Stimulated activated naive B cell treated with anti-CD40 and anti-IgM and Interleukin-4, amounts not matched to agents 10 μg/mL and 1 μg/mL and 100 μg/mL, for 72 hours (primary cell): ENCODE measurements at places on chromosomes 13 and 19.

DNA sequence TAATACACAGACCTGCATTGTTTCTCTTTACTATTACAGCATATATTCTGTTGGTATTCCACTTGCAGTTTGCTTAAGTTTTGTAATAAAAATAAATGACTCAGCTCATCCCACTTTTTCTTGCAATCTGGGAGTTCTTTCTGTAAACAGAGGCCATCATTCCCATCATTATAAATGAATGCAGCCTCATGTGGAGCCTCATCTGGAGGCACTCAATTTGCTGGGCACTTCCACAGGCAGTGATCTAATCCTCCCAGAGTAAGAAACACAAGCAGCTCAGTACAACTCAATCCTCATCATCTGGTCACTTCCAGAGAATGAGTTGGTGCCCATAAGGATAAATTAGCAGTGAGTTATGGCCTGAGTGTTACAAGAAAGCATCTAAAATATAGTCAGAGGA, 2801.9 kb downstream of the PCDH9 start:
- no peaks in the 10 kb centered on the region for H3K36me3 ChIP-seq
- no peak overlapping the region for H3K4me3 ChIP-seq
- H3K27me3 ChIP-seq: no peaks in the 10 kb centered on the region
- no peaks in the 10 kb centered on the region for H3K4me1 ChIP-seq
- no peak overlapping the region for H3K27ac ChIP-seq
- no peak for DNase-seq

GRCh38 chr13:42561752-42562467, 12.0 kb upstream of the TNFSF11 start:
- no peak overlapping the region for H3K4me3 ChIP-seq
- no peaks in the 10 kb centered on the region for H3K27me3 ChIP-seq
- H3K4me1 ChIP-seq: peaks cover 11% of the 10 kb centered on the region
- no peak for DNase-seq
- H3K27ac ChIP-seq: no peak overlapping the region

- peak overlapping the region; percentile 79 for H3K27ac ChIP-seq
- H3K27me3 ChIP-seq: no peaks in the 10 kb centered on the region
- peak overlapping the region; percentile 86 for H3K4me3 ChIP-seq
- DNase-seq: no peak
Measured at GRCh38 chr19:1105008-1105872, 1.4 kb downstream of the GPX4 start.

DNA sequence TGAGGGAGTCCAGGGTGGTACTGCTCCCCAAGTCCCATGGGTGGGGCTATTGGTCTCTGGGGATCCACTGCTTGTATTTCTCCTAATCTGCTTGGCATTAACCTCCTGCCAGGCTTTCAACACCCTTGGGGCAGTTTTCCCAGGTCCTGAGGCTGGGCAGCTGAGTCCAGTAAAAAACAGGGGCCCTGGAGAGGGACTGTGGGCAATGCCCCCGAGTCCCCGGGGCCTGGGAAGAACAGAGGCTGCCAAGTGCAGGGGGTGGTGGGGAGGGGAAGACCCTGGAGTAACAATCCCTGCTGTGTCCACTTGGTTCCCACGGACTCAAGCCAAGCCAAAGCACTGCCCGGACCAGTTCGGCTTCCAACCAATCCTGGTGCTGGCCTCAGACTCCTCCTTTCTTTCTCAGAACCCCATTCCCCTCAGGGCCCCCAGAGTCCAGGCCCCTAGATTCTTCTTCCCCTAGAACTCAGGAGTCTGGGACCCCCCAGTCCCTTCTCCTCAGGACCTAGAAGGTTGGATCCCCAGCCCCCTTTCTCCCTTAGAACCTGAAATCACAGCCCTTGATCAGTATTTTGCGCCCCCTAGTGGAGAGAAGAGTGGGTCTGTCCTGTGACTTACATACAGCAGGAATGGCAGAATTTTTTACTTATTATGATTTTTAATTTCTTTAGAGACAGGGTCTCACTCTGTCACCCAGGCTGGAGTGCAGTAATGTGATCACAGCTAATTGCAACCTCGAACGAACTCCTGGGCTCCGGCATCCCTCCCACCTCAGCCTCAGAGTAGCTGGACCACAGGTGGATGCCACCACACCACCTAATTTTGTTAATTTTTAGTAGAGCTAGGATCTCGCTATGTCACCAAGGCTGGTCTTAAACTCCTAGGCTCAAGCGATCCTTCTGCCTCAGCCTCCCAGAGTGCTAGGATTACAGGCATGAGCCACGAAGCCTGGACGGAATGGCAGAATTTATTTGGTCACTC, 3.7 kb upstream of the CLPTM1 start:
- DNase-seq: peak; percentile 34
- H3K36me3 ChIP-seq: no peaks in the 10 kb centered on the region
- no peaks in the 10 kb centered on the region for H3K27me3 ChIP-seq

DNA sequence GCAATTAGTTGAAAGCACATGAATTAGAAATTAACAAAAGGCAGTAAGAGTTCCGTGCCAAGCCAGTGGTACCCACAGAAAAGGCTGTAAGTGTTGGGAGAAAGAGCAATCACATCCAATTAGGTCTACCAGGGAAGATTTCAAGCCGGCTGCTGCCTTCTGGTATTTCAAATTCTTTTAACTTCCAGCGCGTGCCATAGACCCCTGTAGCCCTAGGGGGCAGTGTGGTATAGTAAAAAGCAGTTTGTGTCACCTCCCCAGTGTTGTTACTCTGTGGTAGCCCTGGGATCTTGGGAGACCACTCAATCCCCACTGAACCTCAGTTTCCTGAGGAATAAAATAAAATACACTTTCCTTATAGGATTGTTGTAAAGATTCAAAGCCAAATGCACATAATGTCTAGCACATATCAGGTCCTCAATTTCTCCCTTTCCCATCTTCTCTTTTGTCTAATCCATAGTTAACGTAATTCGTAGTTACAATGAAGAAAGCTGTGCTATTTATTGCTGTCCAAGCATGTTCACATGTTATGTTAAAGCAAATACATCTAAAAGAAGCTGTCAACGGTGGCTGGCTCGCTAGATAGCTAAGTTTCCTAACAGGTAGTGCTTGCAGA, 230.2 kb downstream of the TDRD3 start:
- no peaks in the 10 kb centered on the region for H3K4me1 ChIP-seq
- peaks cover 12% of the 10 kb centered on the region for H3K27me3 ChIP-seq
- no peak for DNase-seq
- H3K4me3 ChIP-seq: no peak overlapping the region
- H3K27ac ChIP-seq: no peak overlapping the region
- H3K36me3 ChIP-seq: no peaks in the 10 kb centered on the region

- DNase-seq: no peak
- H3K4me3 ChIP-seq: peak overlapping the region; percentile 71
- H3K27ac ChIP-seq: peak overlapping the region; percentile 96
- H3K4me1 ChIP-seq: peaks cover 73% of the 10 kb centered on the region
- H3K27me3 ChIP-seq: no peaks in the 10 kb centered on the region
Measured at GRCh38 chr13:99356262-99357091, 49.3 kb upstream of the GPR183 start.

DNA sequence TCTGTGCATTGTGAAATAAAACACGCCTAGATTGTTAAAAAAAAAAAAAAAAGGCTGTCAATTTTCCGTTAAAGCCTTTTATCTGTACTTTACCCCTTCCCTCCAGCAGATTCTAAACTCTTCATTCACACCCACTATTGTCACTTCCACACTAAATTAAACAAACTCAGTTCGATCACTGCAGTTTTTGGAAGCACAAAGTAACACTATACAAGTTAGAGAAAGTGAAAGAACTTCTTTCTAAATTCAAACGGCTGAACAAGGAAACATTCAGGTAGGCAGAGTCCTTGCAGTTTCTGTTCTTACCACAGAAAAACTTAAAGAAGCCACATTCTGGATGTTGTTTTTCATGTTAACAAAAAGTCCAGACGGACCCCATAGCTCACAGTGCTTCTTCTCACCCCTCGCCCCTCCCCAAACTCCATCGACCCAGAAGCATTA, 27.5 kb upstream of the UBE2L5 start:
- DNase-seq: no peak
- H3K4me3 ChIP-seq: peak overlapping the region; percentile 92
- no peaks in the 10 kb centered on the region for H3K27me3 ChIP-seq
- H3K27ac ChIP-seq: peak overlapping the region; percentile 95
- H3K4me1 ChIP-seq: peaks cover 19% of the 10 kb centered on the region

DNA sequence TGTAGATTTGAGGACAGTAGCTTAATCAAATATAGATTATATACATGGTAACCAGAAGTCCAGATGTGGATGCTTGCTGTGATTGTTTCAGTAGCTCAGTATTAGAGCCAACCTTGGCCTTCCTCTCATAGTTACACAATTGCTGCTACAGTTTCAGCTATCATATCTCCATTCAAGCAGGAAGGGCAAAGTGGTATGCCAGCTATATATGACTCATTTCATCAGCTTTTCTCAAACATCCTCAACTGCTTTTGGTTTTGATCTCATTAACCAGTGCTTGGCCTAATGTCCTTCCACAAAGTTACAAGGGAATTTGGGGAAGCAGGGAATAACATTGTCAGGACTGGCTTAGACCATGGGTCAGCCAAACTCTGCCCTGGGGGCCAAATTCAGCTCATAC, 73.0 kb upstream of the MAB21L1 start:
- H3K4me3 ChIP-seq: no peak overlapping the region
- no peak for DNase-seq
- no peaks in the 10 kb centered on the region for H3K4me1 ChIP-seq
- H3K27me3 ChIP-seq: no peaks in the 10 kb centered on the region

DNA sequence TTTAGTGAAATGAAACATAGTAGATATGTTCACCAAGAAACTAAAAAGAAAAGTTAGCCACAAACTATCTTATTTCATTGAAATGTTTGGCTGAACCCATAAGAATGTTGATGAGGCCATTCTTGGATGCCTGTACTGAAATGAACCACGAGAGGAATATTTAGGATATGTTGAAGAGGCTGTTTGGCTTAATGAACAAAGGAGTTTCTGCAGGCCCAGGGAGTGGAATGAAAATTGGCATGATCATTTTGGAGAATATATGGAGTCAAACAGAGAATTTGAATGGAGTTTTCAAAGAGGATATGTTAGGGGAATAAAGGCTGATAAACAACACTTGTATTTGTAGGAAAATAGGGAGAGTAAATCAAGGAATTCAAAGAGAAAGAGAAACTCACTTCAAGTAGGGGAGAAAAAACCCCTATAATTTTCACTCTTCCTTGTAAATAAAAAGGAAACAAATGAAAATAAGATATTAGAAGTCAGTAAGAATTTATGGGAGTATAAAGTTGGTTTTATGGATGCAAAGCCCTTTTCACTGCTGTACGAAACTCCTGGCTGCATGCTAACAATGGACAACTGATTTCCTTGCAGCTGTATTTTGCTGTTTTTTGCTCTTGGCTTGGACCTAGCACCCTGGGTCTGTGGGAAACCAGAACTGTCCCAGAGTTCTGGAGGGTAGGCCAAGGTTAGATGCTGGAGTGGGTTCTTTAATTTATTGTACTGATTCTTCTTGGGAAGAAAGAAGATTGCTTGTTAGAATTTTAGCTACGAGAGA, 36.5 kb downstream of the KL start:
- no peaks in the 10 kb centered on the region for H3K4me1 ChIP-seq
- no peaks in the 10 kb centered on the region for H3K36me3 ChIP-seq
- H3K27me3 ChIP-seq: peaks cover 11% of the 10 kb centered on the region
- H3K27ac ChIP-seq: no peak overlapping the region

GRCh38 chr13:27112006-27112405, 59.6 kb downstream of the USP12 start:
- no peak for DNase-seq
- H3K27me3 ChIP-seq: no peaks in the 10 kb centered on the region
- H3K4me1 ChIP-seq: peaks cover 19% of the 10 kb centered on the region
- H3K36me3 ChIP-seq: peaks cover 31% of the 10 kb centered on the region

DNA sequence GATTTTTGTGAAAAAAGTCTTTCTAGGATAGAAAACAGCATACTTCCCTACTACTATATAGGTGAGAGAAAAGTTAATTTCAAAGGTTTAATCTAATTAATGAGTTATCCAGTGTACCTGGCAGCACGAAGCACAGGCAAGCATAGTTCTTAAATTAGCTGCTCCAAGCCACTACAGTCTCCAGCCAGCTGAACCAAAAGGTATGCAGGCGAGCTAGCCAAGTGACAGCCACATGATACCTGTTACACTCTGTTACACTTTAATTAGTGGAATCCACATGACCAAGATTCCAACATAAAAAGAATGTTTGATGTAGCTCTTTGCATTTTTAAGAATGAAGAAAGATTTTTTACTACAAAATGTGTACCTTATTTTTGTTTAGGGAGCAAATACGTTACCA, 15.5 kb downstream of the SLC25A30 start:
- no peak overlapping the region for H3K4me3 ChIP-seq
- H3K4me1 ChIP-seq: peaks cover 7% of the 10 kb centered on the region
- peaks cover 52% of the 10 kb centered on the region for H3K36me3 ChIP-seq
- no peaks in the 10 kb centered on the region for H3K27me3 ChIP-seq
- DNase-seq: no peak

GRCh38 chr13:80591976-80592740, 251.2 kb upstream of the SPRY2 start:
- no peak overlapping the region for H3K4me3 ChIP-seq
- H3K27ac ChIP-seq: no peak overlapping the region
- no peaks in the 10 kb centered on the region for H3K4me1 ChIP-seq
- H3K27me3 ChIP-seq: no peaks in the 10 kb centered on the region
- no peak for DNase-seq

GRCh38 chr13:44431150-44431549, 57.5 kb downstream of the SERP2 start:
- DNase-seq: no peak
- H3K27ac ChIP-seq: no peak overlapping the region
- no peaks in the 10 kb centered on the region for H3K27me3 ChIP-seq

DNA sequence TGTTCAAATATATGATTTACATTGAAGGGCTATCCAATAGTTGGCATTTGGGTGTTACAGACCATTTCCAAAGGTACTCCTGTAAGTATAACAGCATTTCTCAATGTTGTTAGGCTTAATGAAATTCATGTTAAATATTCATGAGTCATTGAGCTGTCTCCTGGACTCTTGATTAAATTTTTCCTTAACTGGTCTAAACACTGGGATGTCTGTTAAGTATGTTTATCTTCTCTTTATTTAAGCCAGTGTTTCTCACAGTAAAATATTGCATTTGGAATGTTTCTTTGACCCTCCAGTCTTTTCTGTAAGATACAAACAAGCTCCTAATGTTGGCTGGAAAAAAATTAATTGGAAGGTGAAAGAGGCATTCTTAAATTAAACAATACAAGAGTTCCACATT, 402.5 kb upstream of the HTR2A start:
- H3K27me3 ChIP-seq: peaks cover 20% of the 10 kb centered on the region
- no peak overlapping the region for H3K27ac ChIP-seq
- no peaks in the 10 kb centered on the region for H3K36me3 ChIP-seq
- no peak for DNase-seq
- no peak overlapping the region for H3K4me3 ChIP-seq
- H3K4me1 ChIP-seq: no peaks in the 10 kb centered on the region

- H3K27me3 ChIP-seq: peaks cover 66% of the 10 kb centered on the region
- no peak overlapping the region for H3K4me3 ChIP-seq
- H3K27ac ChIP-seq: no peak overlapping the region
- no peaks in the 10 kb centered on the region for H3K36me3 ChIP-seq
Measured at GRCh38 chr19:50729894-50730293, 6.7 kb downstream of the CLEC11A start.
